ENCODE measurements at places on chromosomes 7 and 10.

DNA sequence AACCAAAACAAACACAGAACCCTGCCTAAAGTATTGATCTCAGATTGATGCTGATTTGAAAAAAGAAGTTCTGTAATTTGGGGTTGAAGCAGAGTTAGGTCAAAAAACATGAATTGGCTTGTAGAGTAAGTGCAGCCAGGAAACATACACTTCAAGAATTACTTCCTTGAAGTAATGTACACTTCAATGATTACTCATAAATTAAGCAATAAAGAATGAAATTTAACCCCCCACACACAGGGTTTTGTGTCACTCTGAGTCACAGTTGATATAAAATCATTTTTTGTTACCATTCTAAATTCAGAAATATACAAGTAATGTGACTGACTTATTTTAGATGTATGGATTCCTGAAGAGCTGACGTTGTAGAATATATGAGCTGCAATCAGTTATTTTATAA lies 622.2 kb downstream of the POM121L12 start:
- no peak for DNase-seq

DNA sequence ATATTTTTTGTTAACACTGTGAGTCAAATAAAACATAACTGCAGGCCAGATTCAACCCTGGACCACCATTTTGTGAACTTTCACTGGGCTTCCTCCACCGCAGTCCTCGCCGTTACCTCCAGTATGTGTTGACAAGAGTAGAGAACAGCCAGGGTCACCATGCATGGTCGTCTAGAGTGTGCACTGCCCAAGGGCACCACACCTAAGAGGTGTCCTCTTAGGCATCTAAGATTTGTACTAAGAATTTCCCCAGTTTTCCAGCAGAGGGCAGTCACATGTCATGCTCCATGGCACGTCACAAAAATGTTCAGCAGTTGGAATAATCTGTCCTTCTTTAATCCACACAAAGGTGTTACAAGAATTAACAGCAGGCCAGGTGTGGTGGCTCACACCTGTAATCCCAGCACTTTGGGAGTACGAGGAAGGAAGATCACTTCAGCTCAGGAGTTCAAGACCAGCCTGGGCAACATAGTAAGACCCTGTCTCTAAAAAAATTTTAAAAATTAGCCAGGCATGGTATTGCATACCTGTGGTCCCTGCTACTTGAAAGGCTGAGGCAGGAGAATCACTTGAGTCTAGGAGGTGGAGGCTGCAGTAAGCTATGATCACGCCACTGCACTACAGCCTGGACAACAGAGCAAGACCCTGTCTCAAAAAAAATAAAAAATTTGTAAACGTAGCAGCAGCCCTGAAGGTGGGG lies 71.2 kb upstream of the FOXK1 start:
- peak; percentile 76 for DNase-seq

GRCh38 chr7:151425670-151426440 lies 14.1 kb downstream of the CRYGN start:
- no peak for DNase-seq

- no peak for DNase-seq
Observed at GRCh38 chr10:53997953-53998352, 803.1 kb downstream of the PCDH15 start.

GRCh38 chr7:7157887-7158271 lies 24.5 kb upstream of the C1GALT1 start:
- DNase-seq: peak; percentile 17

- DNase-seq: no peak
Observed at GRCh38 chr10:118799777-118800176, 45.0 kb upstream of the CACUL1 start.

DNA sequence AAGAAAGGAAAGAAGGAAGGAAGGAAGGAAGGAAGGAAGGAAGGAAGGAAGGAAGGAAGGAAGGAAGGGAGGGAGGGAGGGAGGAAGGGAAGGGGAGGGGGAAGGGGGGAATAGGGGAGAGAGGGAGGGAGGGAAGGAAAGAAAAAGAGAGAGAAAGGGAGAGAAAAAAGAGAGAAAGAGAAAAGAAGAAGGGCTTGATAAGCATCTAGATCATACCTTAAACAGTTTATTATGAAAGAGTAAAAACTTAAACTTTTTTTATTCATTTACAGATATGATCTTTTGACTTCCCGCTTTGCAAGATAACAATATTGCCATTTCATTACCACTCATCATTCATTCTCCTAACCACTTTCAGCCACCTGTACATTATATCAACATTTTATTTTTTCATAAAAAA lies 53.6 kb upstream of the TMEM106B start:
- no peak for DNase-seq

DNA sequence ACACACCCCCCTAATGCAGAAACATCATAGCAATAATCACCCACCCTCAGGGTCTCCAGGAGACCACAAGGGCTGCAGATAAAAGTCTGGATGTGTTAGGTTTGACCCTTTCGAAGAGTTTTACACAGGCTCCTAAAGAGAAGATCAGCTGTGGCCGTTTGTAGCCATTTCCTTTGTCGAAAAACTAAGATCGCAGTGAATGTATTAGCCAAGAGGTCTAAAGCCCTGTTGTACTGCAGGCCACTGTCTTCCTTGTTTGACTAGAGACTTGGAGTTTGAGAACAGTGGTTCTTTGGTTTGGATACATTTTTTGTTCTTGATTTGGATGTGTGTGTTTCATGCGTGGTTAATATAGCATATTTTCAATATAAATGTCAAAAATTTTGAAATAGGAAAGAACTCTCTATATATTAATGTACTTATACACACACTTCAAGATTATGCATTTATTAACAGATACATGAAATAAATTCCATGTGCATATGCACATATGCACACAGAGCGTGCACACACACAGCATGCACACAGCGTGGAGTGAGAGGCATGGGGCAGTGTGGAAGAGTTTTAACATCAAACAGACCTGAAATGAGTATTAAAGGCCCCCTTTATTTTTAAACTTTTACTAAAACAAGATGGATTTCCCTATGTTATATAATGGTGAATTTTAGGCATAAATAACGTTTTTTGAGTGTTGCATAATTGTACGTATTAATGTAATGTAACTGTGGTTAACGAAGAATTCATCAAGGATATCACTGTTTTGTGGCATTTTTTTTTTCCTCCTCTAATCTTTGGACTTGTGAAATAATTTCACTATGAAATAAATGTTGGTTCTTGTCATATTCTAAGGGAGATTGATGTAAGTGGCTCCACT lies 2.2 kb downstream of the IKZF1 start:
- DNase-seq: peak; percentile 40

GRCh38 chr7:24730018-24730369 lies 27.3 kb downstream of the GSDME start:
- no peak for DNase-seq

DNA sequence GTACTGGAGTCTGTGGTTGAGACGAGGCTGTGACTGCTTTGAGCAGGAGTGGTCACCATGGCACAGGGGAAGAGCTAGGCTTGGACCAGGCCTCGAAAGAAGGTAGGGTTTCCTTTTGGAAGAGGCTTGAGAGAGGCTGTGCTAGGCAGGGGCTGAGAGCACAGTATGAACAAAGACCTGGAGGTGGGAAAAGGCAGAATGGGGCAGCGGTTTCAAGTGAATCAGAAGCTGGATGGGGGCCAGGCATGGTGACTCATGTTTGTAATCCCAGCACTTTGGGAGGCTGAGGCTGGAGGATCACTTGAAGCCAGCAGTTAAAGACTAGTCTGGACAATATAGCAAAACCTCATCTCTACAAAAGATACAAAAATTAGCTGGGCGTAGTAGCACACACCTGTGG lies 65.9 kb downstream of the CLIP2 start:
- no peak for DNase-seq

DNA sequence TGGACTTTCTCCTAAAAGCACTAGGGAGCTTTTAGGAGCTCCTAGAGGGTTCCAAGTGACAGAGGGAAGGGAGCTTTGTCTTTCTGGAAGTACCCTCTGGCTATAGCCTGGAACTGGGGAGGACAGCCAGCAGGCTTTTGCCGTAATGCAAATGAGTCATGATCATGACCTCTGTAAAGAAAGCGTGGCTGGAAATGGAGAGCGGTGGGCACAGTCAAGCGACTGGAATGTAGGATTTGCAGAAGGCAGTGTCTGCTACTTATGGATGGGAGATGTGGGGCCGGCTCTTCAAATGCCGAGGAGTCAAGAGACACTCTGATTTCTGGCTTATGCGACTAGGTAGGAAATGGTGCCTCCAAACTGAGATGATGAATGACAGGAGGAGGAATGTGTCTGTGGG lies 34.6 kb upstream of the PLPP4 start:
- no peak for DNase-seq

DNA sequence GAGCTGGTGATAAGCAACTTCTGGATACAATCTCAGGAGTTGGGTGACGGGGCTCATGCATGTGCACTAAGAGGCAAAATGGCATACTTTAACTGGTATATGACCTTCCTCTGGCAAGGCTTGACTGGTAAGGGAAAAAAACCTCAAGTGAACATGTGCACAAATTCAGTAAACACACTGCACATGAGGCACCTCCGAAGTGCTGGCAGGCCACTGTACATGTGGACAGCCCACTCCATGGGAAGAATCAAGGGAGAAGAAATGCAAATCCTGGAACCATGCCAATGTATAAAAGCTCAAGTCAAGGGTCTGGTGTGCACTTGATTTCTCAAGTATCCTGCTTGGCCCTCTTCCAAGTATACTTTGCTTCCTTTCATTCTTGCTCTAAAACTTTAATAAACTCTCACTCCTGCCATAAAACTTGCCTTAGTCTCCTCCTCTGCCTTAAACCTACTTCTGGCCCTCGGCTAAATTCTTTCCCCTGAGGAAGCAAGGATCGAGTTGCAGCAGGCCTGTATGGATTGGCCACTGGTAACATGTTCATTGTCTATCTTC lies 167.2 kb downstream of the RAMP3 start:
- no peak for DNase-seq

GRCh38 chr10:8407501-8408021 lies 353.1 kb downstream of the GATA3 start:
- DNase-seq: no peak

GRCh38 chr10:91579329-91579985 lies 53.4 kb downstream of the PPP1R3C start:
- no peak for DNase-seq

DNA sequence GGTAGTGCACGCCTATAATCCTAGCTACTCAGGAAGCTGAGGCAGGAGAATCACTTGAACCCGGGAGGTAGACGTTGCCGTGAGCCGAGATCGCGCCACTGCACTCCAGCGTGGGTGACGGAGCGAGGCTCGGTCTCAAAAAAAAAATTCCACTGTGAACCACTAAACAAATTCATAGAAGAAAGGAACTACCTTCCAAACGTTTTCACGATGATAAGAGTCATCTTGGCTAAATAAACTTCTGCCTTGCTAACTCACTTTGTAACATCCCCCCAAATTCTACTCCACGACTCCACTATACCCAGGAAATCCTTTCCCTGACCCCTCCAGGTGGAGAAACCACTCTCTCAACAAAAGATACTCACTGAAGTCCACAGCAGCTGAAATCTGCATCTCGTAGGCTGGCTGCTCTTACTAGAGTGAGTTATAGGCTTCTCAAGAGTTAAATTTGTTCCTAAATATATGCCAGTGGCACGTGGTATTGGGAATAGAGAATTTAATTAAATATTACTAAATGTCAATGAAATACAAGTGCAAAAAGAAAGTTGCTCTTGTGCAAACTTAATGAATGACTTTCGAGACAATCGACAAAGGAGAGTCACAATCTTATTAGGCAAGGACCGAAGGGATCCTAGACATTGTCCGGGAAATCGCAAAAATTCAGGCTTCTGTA lies 1.6 kb upstream of the GTF2I start:
- DNase-seq: no peak

DNA sequence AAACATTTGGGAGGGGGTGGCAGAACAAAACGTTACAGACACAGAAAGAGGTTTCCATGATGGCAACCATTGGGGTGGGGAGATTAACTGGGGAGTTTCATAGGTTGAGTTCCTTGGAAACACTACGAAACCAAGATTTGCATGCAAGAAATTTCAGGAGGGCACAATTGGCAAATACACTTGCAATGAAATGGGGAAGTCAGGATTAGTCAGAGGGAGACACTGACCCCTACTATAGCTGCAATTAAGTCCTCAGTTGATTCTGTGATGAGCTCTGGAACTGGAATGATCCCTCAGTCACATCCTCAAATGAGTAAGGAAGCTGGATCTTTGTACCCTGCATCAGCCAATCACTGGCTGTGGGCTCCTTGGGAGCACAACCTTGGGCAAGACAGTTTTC lies 22.1 kb downstream of the CPEB3 start:
- peak; percentile 87 for DNase-seq

- no peak for DNase-seq
Observed at GRCh38 chr7:90599038-90599437, 2.9 kb downstream of the CDK14 start.

DNA sequence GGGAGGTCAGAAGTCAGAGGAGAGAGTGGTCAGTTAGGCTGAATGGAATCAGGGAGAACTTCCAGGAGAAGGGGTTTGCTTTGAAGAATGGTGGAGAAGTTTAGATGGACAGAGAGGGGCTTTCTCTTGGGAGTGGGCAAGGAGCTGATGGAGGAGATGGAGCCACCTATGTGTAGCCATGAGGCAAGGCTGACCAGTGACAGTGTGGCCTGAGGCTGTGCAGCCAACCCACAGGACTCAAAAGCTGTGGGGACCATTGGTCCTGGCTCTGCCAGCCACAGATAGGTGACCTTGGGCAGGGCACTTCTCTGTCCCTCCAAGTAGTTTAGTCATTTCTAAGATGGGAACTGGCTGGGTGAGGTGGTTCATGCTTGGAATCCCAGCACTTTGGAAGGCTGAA lies 18.7 kb downstream of the NEURL1 start:
- DNase-seq: no peak

DNA sequence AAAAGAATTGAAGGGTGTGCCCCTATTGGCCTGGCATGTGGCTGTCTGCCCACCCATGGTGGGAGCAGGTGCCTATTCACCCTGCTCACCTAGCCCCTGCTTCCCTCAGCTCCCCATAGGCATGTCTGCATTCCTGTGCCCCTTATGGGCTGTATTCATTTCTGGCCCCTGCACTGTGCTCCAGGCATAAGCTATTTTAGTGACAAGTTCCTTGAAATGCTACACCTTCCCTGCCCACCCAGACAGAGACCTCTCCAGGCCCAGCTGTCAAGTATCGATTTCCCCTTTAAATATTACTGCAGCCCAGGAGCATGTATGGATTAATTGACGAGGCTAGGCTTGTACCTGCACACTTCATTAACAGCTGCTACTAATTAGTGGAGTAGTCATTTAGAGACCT lies 235.4 kb downstream of the RPS24 start:
- DNase-seq: no peak

GRCh38 chr10:96747734-96748550 lies 27.6 kb upstream of the PIK3AP1 start:
- peak; percentile 61 for DNase-seq

- no peak for DNase-seq
Observed at GRCh38 chr7:54877683-54878082, 118.7 kb upstream of the SEC61G start.

- DNase-seq: no peak
Observed at GRCh38 chr7:3378390-3379150, 77.5 kb downstream of the SDK1 start.

DNA sequence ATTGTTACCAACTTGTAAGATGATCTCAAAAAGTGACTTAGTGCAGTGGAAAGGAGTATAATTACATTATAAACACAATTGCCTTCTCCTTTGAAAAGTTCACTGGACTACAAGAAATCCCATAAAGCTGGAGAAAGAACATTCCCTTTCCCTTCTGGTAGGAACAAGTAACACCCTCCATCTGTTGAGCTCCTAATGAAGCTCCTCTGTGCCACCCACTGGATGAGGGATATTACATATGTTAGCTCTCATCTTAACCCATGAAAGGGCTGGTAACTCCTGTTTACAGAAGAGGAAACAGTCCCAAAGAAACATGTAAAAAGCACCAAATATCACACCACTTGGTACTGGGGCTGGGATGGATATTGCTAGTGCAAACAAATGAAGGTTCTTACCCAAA lies 8.1 kb downstream of the PGAM1 start:
- DNase-seq: no peak
